ENCODE measurements at places on chromosomes 5 and 9.

DNA sequence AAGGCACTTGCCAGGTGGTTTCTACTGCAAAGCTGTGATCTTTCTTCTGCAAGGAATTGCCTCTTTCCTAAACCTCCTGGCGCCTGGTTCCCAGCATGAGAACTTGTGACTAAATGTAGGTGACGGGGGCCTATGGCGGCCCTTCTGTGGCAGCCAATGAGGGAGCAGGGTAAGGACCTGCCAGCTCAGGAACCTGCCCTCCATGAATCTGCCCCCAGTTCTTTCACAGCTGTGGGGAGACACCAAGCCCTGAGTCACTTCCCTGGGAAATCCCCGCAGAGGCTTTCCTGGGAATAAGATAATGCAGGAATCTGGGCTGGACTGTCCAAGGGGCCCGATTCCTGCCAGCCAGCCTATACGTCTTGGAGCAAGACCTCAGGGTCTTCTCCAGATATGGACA is 56.7 kb upstream of the CTNNA1 start:
- DNase-seq = no peak

- DNase-seq = no peak
These were observed 315.3 kb upstream of the SLC30A5 start for GRCh38 chr5:68778484-68778883.

GRCh38 chr9:120694559-120694958 is 19.7 kb downstream of the MEGF9 start:
- DNase-seq = no peak

DNA sequence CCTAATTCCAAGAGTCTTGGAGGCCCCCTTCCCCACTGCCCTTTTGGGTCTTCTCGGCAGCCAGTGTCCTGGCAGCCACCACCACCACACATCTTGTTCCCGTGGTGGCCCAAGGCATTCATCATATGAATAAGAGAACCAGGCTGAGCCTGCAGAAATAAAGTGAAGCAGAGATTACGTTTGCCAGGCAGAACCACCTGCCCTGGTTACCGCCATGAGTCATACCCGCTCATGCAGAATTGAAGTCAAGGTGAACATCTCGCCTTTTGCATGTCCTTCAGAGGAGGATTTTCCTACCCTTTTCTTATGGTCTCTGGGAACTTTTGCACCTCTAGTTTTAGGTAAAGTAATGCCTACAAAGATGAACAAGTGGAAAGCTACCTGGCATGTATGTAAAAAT is 119.5 kb upstream of the LMX1B start:
- DNase-seq = no peak

DNA sequence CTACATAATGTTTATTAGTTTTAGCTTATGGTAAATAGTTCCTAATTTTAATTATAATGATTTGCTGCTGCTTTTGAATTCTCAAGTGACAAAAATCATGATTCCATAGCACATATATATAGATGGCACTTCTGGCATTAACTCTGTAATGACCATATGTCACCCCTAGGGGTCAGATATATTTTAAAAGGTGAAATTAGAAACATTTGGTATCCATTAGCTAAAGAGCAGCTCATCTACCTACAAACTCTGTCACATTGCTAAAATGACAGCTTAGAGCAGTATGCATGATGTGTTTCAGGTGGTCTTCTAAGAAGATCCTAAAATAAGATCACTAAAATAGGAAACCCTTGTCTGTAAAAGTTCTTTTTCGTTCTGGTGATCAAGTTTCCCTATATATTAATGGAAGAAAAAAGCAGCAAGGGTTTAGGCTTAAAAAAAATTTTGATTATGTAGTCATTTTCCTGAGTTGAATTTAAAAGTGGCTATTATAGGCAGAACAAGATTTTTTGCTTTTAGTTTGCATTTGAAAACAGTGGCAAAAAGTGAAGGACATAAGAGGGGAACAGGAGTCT is 157.7 kb upstream of the POU5F2 start:
- DNase-seq = no peak

DNA sequence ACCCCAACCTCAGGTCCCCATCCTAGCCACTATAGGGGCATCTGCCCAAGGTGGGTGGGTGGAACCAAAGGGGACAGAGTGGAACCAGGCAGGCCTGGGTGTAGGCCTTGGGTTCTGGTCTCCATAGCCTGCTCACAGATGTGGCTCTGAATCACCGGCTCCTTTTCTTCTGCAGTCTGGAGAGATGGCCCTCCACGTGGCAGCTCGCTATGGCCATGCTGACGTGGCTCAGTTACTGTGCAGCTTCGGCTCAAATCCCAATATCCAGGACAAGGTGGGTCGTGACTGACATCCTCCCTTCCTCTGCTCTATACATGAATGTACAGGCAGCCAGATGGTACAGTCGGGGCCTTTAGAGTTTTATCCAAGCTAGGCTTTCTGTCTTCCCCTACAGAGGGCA is 77.3 kb upstream of the CTSL start:
- no peak for DNase-seq

DNA sequence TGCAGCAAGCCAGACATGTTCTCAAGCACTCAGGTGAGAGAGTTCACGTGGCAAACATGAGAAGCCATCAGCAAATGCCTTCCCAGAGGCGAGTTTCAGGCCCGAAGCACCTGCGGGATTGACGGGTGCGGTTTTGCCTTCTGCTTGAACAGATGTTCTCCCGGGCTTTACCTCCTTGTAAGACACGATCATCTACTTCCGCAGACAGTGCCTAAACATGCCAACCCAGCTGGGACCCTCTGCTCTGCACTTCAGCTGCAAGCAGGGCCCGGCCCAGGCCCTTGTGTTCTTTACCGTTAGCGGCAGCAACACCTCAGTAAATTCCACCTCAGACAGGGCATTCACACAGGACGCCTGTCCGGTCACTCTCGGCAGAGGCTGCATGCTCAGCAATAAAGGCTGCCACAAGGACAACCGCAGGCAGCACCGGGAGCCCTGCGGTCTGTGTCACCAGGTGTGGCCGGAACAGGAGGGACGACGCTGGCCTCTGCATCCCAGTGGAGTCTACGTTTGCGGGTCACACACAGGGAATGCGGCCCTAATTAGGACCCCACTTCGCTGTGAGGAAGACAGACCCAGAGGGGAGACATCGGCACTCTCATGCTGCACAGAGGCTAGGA is 139.6 kb downstream of the ROR2 start:
- DNase-seq = no peak

DNA sequence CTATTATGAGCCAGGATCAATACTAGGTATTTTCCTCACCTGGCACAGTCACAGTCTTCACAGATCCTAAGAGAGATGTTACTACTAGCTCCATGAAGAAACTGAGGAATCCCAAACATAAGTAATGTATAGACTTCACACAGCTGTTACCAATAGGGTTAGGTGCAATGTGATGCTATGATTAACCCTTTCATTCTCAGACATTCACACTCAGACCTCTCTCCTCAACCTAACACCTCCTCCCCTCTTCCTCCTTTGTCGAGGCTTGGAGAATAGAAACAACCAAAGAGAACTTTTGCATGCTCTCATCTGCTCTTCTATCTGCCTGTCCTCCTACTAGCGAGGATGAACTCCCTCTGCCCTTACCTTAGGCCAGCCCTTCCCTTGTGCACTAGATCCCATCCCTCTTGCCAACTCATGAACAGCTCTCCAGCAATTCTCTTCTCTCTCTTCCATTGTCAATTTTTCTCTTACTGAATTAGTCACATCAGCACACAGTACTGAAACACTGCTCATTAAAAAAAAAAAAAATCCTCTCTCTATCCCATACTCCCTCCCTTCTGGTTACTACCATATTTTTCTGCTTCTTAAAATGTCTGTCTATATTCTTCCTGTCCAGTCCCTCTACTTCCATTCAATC is 47.7 kb downstream of the MAPKAP1 start:
- DNase-seq = no peak

DNA sequence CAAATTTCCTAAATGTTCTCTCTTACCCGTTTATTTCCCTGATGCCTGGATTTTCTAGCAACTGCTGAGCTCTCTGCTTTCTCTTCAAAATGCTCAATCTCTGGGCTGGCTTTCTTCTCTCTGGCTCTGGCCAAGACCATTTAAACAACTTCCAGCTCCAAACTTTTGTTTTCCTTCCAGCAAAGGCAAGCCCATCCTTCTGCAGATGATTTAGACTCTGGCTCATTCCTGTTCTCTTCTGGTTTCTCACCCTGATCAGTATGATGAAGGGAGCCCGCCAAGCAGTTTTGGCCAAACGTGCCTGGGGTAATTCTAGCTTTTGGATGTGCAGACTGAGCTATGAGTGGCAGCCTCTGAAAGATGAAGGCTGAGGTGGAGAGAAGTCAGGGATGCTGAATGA is 78.1 kb downstream of the HSPA4 start:
- DNase-seq = no peak

DNA sequence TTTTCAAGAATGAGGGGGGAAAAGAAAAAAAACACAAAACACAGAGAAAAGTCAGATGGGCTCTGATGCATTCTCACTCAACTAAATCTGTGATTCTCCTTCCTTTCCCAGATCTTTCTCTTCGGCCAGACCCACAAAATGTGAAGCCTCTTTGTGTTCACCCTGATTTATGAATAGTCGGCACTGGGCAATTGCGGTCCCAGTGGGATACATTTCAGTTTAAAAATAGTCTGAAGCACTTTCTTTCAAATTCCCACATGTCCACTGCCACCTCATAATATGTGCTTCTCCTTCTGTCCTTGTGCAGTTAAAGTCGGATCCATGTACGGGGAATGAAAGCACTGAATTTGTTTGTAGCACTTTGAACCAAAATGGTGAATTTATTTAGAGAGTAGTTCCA is 995.4 kb upstream of the WWC1 start:
- DNase-seq = no peak

GRCh38 chr9:132001567-132001966 is 78.1 kb downstream of the MED27 start:
- DNase-seq = no peak

- no peak for DNase-seq
These were observed 13.9 kb downstream of the NR4A3 start for GRCh38 chr9:99835581-99835980.

DNA sequence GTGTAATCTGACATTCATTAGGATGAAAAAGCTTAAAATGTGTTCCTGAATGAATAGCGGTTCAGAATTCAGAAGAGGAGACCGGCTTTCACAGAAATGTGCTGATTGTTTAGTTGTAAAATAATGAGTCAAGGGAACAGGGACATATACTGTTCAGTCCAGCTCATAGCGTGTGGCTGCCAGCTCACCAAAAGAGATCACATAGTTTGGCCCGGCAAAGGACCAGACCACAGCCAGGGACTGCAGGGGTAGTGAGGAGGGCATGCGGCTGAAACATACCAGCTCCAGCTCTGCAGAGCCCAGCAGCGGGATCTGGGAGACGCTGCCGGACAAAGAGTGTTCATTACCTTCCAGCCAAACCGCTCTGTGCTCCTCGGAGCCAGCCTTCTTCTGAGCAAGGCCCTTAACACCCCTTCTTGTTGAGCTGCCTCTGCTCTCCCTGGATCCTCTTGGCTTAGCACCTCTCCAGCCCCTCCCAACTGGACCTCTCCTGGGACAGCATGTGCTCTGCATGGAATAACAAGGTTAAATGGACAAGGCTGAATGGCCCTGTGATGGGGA is 116.8 kb upstream of the CNTLN start:
- DNase-seq = no peak

GRCh38 chr9:31908891-31909480 is 475.5 kb upstream of the ACO1 start:
- DNase-seq = no peak

DNA sequence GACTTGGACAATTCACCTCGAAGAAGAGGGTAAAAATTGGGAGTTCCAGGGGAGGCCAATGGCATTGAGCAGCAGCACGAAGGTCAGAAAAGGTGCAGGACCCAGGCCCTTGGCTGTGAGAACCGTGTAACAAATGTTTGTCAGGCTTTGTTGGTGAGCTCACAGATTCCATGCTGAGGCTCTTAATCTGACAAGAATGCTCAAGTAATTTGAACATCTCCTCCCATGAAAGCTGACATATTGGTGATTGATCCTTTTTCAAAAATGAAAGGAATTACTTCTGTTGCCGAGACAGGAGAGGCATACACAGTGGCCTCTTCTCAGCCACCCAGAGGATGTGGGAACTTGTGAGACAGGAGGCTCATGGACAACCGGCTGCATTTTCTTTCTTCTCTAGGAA is 11.6 kb downstream of the RAI14 start:
- no peak for DNase-seq

DNA sequence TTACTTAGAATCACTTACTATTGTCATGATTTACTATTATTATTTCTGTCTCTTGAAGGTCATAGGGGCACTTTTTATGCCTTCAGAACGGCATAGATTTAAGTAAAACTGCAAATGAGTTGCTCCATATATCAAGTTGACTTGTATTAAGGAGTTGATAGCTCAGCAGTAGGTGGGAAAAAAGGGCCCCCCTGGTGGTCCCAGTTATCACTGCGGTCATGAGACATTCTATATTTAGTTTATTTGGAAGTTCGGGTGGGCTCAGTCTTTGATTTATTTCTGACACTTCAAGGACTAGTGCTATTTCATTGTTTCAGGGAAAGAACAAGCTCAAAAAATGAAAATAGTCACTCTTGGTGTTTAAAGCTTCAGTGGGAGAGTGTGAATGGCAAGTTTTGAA is 159.3 kb downstream of the SLC24A2 start:
- no peak for DNase-seq

- DNase-seq = no peak
These were observed 46.7 kb downstream of the RCL1 start for GRCh38 chr9:4839470-4839912.

GRCh38 chr9:110936719-110937452 is 101.4 kb downstream of the LPAR1 start:
- no peak for DNase-seq

DNA sequence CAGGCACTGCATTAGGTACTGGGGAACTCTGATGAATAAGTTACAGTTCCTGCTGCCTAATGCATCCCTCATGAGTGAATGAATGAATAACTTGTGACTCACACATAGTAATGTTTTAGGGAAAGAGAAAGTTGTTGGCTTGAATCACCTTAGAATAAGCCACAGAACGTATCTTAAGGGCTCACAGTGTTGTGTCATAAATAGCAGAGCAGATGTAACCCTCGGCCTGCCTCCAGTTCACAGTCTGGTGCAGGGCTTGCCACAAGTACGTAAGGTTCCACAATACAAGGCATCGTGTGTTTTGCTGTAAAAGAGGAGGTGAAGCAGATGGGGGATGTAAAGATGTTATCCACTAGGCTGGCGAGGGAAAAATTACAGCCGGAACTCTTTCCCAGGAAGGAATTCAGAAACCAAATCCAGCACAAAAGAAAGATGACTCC is 218.7 kb downstream of the TRPM3 start:
- no peak for DNase-seq

GRCh38 chr5:95822043-95822541 is 434 bp downstream of the GLRX start:
- DNase-seq = peak; percentile 33

Measured in NCI-H187 (cell line).